CD8-positive, alpha-beta T cell (primary cell): ENCODE measurements at places on chromosomes 7 and 10.

DNA sequence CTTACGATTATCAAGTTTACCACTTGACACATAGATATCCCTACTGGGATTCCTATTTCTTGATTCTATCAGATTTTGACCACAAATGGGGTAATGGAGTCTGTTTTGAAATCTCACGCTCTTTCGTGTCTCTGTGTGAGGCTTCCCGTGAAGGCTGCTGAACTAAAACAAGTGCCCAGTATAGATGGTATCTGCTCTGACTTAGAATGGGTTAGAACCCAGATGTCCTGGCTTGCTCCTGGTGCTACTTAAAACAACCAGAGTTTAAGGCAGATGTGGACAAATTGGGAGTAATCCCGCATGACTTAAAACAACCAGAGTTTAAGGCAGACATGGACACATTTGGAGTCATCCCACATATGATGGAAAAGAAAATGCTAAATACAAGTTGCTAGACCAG lies 85.9 kb downstream of the FAM204A start:
- no peak for DNase-seq

GRCh38 chr10:60446851-60447250 lies 57.2 kb upstream of the ANK3 start:
- DNase-seq: no peak

DNA sequence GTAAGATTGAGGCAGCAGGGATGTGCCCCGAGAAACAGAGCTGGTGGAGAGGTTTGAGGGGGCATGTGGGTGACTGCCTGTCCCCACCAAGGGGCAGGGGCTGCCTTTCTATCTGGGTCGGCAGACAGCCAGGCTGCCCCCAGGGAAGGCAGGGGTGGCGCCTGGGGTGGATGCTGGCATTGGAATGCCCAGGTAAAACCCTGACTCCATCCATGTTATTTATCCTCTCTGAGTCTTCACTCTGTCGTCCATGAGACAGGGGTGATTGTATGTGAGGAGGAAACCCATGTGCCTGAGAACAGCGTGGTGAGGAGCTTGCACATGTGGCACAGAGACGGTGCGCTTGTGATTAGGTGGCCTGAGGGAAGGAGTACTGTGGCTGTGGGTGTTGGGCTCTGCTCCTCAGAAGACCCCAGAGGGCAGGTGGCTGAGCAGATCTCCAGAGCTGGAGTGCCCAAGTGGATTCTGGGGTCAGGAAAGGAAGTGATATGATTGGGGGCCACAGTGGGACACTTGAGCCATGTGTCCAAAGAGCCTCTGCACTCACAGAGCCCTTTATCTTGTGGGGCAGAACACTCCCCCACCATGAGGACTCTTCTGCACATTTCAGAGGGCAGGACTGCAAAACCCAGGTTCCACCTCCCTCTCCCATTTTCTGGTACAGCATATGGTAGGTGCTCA lies 100.4 kb upstream of the RET start:
- no peak for DNase-seq

- DNase-seq: no peak
Measured at GRCh38 chr7:98779800-98780587, 89.8 kb downstream of the TMEM130 start.

DNA sequence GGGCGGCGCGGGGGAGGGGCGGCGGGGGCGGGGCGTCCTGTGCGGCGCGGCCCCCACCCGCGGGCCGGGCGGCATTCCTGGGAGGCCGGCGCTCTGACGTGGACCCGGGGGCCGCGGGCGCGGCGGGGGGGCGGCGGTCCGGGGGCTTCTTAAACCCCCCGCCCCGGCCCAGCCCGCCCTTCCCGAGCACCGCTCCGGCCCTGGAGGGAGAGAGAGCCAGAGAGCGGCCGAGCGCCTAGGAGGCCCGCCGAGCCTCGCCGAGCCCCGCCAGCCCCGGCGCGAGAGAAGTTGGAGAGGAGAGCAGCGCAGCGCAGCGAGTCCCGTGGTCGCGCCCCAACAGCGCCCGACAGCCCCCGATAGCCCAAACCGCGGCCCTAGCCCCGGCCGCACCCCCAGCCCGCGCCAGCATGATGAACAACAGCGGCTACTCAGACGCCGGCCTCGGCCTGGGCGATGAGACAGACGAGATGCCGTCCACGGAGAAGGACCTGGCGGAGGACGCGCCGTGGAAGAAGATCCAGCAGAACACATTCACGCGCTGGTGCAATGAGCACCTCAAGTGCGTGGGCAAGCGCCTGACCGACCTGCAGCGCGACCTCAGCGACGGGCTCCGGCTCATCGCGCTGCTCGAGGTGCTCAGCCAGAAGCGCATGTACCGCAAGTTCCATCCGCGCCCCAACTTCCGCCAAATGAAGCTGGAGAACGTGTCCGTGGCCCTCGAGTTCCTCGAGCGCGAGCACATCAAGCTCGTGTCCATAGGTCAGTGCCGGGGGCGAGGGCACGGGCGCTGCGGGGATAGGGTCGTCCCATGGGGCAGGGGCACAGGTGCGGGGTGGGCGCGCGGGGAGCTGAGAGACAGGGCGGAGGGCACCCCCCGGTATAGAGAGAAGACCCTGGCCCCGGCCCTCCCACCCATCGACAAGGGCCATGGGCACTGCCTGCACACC lies at the start of gene FLNC:
TSS of gene FLNC (plus strand) at position 176 of the 947 bp plus-strand sequence. CDS start at position 408, 232 bp downstream.
- peak; percentile 30 for DNase-seq

- no peak for DNase-seq
Measured at GRCh38 chr10:76350583-76350982, 919.2 kb downstream of the LRMDA start.
